ENCODE measurements at places on chromosomes 1 and 21.

- DNase-seq: no peak
Measured at GRCh38 chr1:180119837-180120236, 34.8 kb upstream of the QSOX1 start.

- no peak for DNase-seq
Measured at GRCh38 chr1:202919615-202920014, 7.4 kb downstream of the KLHL12 start.

DNA sequence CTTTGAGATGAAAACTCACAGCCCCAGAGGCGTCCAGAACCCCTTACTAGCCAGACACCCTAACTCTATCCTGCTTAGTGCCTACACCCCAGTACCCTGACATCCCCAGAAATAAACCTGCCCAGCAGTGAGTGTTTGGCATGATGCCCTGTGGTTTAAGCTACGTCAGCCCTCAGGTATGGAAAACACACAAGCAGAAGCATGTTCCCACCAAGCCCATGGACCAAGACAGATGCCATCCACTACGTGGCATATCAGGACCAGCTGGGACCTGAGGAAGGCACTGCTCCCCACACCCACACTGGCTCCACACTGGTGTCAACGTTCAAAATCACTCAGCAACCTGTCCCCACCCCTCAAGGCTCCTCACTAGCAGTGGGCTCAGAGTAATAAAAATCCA is 116.4 kb downstream of the SYT2 start:
- no peak for DNase-seq

GRCh38 chr1:177356674-177357435 is 186.1 kb downstream of the BRINP2 start:
- no peak for DNase-seq

GRCh38 chr21:39388811-39389155 is 39.9 kb upstream of the HMGN1 start:
- DNase-seq: no peak

DNA sequence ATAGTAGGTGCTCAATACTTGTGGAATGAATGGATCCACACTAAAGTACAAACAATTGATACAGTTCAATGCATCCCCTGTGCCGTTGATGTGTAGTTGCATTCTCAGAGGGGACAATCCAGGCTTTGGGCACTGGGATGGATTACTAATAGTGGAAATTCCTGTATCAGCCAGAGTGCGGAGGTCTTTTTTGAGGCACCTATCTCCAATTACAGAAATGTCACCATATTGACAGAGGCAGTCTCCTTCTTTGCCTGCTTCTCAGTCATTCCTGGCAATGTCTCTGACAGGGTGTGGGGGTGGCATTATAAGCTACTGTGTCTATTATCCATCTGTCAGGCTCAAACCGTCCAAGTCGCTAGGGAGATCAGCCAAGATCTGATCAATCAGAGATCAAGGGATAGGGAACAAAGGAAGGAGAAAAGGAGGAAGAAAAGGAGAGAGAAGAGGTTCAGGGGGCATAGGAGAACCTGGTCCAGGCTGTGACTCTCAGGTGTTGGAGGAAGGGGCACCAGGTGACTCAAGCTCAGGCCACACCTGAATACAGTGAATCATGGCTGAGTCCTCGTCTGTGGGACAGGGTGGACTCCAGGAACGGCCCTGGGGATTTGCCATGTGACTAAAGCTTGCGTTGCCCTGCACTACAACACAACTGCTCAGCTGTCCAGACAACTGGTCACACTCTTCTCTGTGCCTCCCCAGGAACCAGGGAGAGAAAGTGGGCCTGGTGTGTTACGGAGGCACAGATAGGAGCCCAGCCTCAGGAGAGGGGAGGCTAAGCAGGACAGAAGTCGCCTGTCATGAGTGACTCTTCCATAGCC is 3.4 kb upstream of the LAMB3 start:
- DNase-seq: no peak

DNA sequence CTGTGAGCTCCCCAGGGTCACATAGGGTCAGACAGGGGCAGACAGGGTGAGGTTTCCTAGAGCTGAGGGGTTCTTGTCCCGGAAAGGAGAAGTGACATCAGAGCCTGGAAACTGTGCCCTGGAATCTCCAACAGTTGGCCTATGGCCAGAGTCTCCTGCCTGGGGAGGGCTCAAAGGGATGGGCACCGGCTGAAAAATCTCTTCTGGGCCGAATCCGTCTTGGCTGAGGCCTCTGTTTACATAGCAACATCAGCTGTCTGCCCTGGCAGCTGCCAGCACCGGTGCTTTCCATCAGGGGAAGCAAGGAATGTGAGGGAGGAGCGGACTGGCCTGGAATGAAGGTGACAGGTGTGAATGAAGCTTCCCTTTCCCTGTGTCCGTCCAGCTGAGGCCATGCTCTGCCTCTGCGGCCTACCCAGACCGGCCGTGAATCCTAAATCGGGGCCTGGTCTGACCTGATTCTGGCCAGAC is 30.7 kb downstream of the VASH2 start:
- DNase-seq: no peak

DNA sequence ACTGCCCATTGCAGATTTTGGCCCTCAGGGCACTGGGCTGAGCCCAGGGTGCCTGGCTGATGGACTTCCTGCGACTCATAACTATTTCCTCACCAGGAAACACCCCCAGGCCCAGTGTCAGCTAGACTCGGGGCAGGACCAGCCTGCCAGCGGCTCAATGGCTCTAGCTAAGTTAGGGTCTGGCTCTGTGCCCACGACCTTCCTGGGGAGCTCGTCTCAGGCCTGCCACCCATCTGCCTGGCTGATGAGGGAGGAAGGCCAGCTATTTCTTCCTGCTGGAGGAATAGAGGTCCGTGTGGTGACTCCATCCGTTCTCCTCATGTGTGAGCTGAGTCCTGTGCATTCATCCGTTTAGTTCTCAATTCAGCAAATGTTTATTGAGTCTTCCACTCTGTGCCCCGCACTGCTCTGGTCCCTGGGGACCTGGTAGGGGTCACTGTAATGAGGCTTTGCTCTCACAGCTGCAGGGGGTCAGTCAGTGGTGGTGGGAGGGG is 44.5 kb downstream of the KIRREL1 start:
- no peak for DNase-seq

- no peak for DNase-seq
Measured at GRCh38 chr1:17194133-17194475, 10.8 kb upstream of the PADI1 start.

DNA sequence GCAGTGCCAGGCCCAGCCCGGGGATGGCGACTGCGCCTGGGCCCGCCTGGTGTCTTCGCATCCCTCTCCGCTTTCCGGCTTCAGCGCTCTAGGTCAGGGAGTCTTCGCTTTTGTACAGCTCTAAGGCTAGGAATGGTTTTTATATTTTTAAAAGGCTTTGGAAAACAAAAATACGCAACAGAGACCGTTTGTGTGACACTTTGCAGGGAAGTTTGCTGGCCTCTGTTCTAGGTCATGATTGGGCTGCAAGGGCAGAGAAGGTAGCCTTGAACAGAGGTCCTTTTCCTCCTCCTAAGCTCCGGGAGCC is 719 bp downstream of the SOD1 start:
- DNase-seq: no peak

DNA sequence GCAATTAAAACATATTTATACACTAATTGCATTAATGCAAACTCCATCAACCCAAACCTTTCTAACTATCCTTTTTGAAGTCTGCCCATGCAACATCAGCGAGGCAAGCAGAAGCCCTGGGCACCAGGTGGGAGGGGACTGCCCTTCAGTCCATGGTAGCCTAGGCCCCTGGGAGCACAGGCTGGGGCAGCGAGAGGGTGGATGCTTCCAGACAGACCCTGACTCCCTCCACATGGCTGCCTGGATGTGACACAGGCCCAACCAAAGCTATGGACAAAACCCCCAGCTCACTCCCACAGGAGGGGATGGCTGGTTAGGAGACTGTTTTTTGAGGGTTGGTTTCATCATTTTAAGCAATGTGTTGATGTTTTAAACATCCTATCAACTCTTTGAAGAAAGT is 17.8 kb upstream of the LRRC47 start:
- DNase-seq: no peak

DNA sequence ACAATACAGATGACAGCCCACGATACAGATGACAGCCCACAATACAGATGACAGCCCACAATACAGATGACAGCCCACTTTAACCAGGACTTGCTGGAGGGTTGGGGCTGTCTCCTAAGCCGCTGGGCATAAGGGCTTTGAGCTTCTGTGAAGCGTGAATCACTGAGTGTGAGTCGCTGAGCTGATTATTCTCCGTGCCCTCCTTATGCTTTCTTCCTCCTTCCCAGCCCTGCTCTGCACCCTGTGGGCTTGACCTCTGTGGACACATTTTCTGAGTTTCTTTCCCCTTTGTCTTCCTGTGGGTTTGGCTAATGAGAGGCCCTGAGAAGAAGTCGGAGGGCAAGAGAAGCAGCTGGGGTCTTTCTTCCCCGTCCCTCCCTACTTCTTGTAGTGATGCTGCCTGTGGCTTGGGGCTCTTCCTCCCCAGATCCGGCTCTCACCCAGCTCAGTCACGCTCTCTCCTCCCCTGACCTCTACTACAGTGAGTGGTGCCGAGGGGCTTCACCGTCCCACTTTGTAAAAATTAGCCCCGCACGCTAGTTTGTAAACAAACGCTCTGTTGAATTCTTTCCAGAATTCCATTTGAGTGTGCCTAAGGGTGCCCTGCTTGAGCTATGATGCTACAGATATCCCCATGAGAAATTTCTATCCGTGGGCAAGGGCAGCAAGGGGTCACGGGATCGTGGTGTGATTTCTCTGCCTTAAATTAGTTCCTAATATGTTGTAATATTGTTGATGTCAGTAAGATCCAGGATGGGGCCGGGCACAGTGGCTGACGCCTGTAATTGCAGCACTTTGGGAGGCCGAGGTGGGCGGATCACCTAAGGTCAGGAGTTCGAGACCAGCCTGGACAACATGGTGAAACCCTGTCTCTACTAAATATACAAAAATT is 46.4 kb upstream of the SOD1 start:
- no peak for DNase-seq

DNA sequence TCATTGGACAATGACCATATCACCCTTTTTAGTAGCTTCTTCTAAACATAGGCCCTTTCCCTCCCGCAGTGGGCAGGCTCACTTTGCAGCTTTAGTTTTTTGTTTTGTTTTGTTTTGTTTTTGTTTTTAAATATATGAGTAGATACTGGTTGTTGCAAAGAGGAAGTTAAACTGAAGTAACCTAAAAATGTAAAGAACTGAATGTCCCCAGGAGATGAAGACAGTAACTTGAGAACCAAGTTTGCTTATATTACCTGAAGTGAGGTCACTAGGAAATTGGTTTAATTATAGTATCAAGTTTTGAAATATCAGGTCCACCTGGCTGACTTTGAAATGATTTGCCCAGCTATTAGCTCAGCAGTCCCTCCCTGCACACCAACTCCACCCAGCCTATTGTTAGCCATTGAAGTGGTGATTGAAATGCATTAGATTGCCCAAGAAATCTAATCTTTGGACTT is 18.2 kb downstream of the SMAP2 start:
- DNase-seq: no peak

DNA sequence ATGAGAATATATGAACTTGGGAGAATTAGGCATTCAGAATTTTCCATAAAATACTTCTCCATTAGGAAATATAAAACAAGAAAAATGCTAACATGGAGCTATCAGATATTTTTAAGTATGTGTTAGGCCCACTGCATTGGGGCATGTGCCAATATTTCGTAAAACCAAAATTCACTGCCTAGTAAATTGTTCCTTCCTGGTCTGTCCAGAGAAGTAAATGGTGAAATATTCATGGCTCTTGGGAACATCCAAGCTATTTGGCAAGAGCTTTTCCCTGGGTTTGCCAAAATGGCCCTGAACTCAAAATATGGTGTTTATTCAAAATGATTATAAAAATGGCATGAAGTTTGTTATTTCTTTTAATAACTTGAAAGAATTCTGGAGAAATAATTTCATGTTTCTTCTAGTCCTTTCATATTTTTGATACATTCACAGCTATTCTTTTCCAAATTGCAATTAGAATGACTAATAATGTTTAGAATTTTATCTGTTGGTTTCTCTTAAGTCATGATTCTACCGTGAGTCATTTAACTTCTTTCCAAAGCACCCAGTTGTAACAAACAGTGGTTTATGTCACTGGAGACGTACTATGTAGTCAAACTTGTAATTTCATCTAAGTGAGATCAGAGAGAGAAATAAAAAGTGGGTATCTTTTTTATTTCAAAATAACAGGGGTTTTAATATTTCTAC is 25.7 kb upstream of the SLC19A2 start:
- DNase-seq: no peak

DNA sequence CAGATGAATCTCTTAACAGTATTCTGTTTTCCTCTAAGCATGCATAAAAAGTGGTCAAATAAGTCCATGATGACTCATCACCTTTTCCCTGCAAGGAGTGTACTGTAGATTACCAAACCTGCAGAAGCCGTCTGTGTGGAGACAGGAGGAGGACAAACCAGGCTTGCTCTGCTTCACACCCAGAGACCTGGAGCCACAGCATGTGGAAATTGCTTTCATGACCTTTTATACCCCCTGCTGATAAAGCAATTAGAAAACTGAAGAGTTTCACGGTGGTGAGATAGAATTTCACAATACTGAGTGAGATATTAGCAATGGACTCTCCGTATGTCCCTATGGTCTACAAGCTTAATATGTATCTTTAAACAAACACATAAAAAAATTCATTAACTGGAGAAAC is 9.4 kb downstream of the CORT start:
- no peak for DNase-seq

DNA sequence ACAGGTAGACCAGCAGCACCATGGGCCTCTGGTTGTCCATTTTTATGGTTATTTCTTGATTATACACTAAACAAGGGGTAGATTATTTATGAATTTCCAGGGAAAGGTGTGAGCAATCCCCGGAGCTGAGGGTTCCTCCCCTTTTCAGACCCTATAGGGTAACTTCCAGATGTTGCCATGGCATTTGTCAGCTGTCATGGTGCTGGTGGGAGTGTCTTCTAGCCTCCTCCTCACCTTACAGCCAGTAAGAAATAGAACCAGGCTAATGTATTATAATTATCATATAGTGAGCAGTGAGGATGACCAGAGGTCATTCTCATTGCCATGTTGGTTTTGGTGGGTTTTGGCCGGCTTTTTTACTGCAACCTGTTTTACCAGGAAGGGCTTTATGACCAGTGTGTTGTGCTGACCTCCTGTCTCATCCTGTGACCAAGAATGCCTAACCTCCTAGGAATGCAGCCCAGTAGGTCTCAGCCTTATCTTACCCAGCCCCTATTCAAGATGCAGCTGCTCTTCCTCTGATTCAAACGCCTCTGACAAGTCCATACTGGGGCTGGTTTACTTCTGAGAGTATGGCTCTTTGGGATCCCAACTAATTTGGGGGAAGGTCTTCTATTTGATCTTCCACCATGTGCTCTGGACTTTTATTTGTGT is 13.5 kb upstream of the TINAGL1 start:
- DNase-seq: no peak

DNA sequence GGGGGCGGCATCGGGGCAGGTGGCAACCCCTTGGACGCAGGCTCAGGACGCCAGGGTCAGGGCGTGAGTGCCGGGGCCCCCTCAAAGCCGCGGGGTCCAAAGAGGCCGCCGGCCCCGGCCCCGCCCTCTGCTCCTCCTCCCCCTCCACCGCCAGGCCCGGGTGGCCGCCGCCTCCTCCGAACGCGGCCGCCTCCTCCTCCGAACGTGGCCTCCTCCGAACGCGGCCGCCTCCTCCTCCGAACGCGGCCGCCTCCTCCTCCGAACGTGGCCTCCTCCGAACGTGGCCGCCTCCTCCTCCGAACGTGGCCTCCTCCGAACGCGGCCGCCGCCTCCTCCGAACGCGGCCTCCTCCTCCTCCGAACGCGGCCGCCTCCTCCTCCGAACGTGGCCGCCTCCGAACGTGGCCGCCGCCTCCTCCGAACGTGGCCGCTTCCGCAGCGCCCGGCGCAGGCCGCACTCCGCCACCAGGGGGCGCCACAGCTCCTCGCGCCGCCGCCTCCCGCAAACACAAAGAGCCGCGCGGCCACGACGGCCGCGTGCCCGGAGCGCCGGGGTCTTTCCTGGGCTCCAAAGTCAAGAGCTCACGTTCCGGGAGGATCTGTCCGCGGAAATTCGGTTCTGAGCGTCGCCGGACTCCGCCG is 19.3 kb upstream of the SAMD11 start:
- DNase-seq: peak; percentile 56
